ENCODE measurements at places on chromosomes 5 and 9.

DNA sequence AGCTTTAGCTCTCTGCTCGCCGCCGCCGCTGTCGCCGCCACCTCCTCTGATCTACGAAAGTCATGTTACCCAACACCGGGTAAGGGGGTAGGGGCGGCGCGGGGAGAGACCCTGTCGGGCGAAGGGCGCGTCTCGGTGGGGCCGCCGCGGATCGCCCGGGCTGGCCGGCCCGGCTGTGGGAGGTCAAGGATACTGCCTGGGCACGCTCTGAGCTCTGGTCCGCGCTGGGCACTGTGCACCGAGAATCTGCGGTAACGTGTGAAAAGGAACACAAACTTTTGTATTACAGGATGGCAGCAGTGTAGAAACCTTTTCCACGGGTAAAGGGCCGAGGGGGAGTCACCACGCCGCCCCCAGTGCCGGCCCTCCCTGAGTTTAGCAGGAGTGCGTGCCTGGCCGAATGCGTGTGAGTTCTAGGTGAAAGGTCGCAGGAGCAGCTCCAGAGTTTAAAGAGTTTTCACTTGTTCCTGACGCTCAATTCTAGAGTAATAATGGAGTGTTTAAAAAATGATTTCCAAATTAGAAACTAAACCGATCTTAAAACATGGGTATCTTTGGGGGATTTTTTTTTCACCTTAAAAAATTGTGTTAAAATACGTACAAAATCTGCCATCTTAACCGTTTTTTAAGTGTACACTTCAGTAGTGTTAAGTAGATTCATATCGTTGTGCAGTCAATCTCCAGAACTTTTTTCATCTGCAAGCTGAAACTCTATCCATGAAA, at the start of gene HSDL2:
Gene HSDL2 (plus strand): TSS at position 7 of the 723 bp plus-strand sequence. CDS start 56 bp downstream, at position 63.
- H3K4me3 ChIP-seq = peak within 1 kb of the TSS; percentile 100
- H3K4me1 ChIP-seq = peaks cover 38% of the 10 kb centered on the region
- H3K36me3 ChIP-seq = peaks cover 7% of the 10 kb centered on the region
- H3K27ac ChIP-seq = peak within 1 kb of the TSS; percentile 99
- H3K27me3 ChIP-seq = no peaks in the 10 kb centered on the region

- no peaks in the 10 kb centered on the region for H3K27me3 ChIP-seq
- no peaks in the 10 kb centered on the region for H3K4me1 ChIP-seq
- H3K36me3 ChIP-seq = no peaks in the 10 kb centered on the region
These were observed 278.9 kb upstream of the ACTBL2 start for GRCh38 chr5:57761513-57761912.

GRCh38 chr9:36158917-36159316, 10.3 kb upstream of the CCIN start:
- H3K4me3 ChIP-seq = no peak overlapping the region
- DNase-seq = no peak
- peaks cover 13% of the 10 kb centered on the region for H3K4me1 ChIP-seq
- H3K27me3 ChIP-seq = no peaks in the 10 kb centered on the region
- H3K36me3 ChIP-seq = peaks cover 36% of the 10 kb centered on the region

DNA sequence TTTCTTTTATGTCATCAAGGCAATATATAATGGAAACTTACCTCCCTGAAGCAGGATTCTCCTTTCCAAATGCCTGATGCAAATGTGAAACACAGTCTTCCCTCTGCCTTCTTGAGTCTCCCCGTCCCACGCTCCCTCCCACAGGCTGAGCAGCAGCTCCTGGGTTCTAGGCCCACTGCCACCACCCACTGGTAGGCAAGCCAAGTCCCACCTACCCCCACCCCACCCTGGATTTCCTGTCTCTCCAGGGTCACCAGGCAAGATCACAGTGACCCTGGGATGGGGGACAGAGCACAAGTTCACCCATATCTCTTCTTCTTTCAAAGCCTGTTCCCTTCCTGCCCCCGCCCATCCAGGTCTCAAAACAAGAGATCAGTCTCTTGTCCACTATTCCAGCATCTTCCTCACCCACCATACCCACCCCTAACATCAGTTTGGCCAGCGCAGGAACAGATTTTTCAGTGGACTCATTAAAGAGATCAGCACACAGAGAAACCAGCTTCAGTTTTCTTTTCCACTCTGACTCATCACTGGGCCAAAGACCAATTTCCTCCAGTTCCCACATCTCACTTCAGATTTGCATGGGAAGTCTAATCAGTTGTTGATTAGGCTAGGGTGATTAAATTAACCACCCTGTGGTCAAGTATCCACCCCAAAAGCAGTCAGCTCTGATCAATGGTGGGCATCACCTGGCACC, 151.5 kb downstream of the ACTL7B start:
- no peaks in the 10 kb centered on the region for H3K27me3 ChIP-seq
- H3K36me3 ChIP-seq = peaks cover 3% of the 10 kb centered on the region
- no peak overlapping the region for H3K4me3 ChIP-seq
- H3K27ac ChIP-seq = no peak overlapping the region
- DNase-seq = no peak

GRCh38 chr9:133700819-133701320, 37.3 kb downstream of the SARDH start:
- H3K4me3 ChIP-seq = peak overlapping the region; percentile 78
- H3K36me3 ChIP-seq = peaks cover 7% of the 10 kb centered on the region
- H3K27ac ChIP-seq = peak overlapping the region; percentile 87
- H3K27me3 ChIP-seq = peaks cover 5% of the 10 kb centered on the region

- peaks cover 4% of the 10 kb centered on the region for H3K36me3 ChIP-seq
- H3K4me3 ChIP-seq = peak overlapping the region; percentile 60
- H3K27ac ChIP-seq = no peak overlapping the region
These were observed 1.2 kb downstream of the MAP1B start for GRCh38 chr5:72108202-72109061.

DNA sequence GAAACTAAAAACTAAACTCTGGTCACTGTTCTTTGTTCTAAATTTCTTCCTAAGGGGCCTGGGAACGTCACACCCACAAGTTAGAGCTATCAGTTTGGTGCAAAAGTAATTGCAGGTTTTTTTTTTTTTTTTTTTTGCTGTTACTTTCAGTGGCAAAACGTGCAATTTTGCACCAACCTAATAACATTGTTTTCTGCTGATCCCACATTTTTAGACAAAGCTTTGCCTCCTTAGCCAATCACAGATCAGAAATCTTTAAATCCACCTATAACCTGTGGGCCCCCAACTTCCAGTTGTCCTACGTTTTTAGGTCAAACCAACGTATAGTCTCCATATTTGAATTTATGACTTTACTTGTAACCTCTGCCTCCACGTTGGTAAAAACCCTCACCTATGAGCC, 11.1 kb upstream of the MED10 start:
- H3K4me1 ChIP-seq = no peaks in the 10 kb centered on the region
- no peak overlapping the region for H3K4me3 ChIP-seq
- H3K27me3 ChIP-seq = peaks cover 68% of the 10 kb centered on the region
- H3K36me3 ChIP-seq = no peaks in the 10 kb centered on the region
- H3K27ac ChIP-seq = no peak overlapping the region

- H3K4me3 ChIP-seq = no peak overlapping the region
- H3K27ac ChIP-seq = no peak overlapping the region
- no peak for DNase-seq
- H3K27me3 ChIP-seq = peaks cover 30% of the 10 kb centered on the region
- no peaks in the 10 kb centered on the region for H3K36me3 ChIP-seq
- no peaks in the 10 kb centered on the region for H3K4me1 ChIP-seq
These were observed 35.3 kb upstream of the MACIR start for GRCh38 chr5:103223031-103223955.

DNA sequence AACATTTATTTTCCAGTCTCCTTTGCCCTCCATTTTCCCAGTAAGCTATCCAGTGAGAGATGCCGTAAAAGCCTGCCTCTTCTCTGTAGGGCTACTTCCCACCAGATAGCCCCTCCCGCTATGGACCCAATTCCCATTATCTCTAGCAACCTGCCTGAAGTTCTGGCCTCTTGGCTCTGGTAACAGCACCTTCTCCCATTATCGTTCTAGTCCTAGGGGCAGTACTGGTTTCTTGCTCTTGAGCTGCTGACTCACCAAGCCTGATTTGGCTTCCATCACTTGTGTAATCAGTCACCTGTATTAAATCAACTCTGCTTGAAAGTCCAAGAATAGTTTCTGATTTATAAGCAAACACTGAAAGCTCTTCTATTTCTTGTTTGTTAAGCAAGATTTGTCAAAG, 42.8 kb upstream of the PARP8 start:
- H3K27me3 ChIP-seq = no peaks in the 10 kb centered on the region
- no peak overlapping the region for H3K4me3 ChIP-seq
- DNase-seq = no peak
- H3K27ac ChIP-seq = no peak overlapping the region
- H3K4me1 ChIP-seq = peaks cover 20% of the 10 kb centered on the region
- peaks cover 3% of the 10 kb centered on the region for H3K36me3 ChIP-seq

DNA sequence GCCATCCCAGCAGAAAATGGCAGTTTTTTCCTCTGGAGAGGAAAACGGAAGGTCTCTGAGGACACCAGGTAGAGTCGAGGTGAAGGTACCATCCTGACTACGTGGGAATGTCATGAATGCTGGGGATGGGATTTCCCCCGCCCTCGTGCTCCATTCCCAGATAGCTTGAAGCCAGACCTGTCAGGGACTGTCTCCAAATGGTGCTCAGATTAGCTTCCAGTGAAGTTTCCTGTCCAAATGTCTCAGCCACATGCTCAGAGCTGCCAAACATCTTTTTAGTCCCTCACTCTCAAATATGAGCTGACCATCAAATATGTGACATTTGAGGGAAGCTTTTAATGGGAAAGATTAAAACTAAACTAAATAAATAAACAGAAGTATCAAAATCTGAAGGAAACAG, 7.6 kb upstream of the ANKRD34B start:
- DNase-seq = no peak
- no peak overlapping the region for H3K4me3 ChIP-seq
- H3K27ac ChIP-seq = no peak overlapping the region

- H3K36me3 ChIP-seq = no peaks in the 10 kb centered on the region
- H3K4me1 ChIP-seq = no peaks in the 10 kb centered on the region
- no peak overlapping the region for H3K27ac ChIP-seq
- DNase-seq = no peak
These were observed 20.6 kb upstream of the COL5A1 start for GRCh38 chr9:134620751-134621557.

- no peak for DNase-seq
- no peak overlapping the region for H3K27ac ChIP-seq
- no peaks in the 10 kb centered on the region for H3K4me1 ChIP-seq
- H3K36me3 ChIP-seq = no peaks in the 10 kb centered on the region
- peaks cover 11% of the 10 kb centered on the region for H3K27me3 ChIP-seq
- H3K4me3 ChIP-seq = no peak overlapping the region
These were observed 252.9 kb downstream of the MAN2A1 start for GRCh38 chr5:109942646-109943045.

DNA sequence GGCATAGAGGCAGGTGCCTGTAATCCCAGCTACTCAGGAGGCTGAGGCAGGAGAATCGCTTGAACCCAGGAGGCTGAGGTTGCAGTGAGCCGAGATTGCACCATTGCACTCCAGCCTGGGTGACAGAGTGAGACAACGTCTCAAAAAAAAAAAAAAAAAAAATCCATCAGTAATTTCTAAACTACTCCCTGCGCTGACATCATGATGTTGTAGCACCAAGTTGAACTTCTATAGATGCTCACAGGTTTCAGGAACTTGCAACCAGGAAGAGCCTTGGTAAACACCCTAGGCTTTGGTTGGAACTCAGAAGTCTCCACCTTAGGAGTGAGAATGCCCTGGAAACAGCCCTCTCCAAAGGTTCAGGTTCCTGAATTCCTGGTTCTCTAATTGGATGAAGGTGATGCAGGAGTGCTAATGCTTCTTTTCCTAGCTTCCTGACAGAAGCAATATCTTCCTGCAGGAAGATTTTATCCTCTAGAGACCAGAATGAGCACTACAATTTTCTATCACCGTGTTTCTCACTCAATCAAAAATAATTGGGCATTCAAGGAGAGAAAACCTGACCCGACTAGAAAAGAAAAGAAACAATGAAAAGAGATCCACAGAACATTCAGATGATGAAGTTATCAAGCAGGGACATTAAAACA, 469.6 kb downstream of the GADD45G start:
- no peak overlapping the region for H3K4me3 ChIP-seq
- no peak overlapping the region for H3K27ac ChIP-seq
- no peaks in the 10 kb centered on the region for H3K4me1 ChIP-seq
- H3K36me3 ChIP-seq = no peaks in the 10 kb centered on the region

DNA sequence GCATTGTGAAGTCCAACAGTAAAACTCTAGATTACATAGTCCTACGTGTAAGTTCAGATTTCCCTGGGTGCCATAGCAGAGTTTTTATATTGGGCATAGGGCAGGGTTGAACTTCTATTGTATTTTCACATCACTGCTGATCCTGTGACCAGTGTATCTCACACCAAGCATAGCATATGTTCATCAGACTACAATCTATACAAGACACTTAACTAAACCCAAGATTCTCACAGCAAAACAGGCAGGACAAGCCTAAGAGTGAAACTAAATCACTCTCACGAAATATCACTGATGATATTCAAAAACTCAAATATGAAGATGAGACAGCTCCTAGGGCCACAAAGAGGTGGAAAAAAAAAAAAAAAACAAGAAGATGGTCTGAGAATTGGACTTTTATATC, 3.2 kb upstream of the PPP1R2B start:
- H3K4me3 ChIP-seq = no peak overlapping the region
- H3K4me1 ChIP-seq = no peaks in the 10 kb centered on the region

- no peak overlapping the region for H3K4me3 ChIP-seq
- H3K27ac ChIP-seq = no peak overlapping the region
- H3K36me3 ChIP-seq = no peaks in the 10 kb centered on the region
- no peak for DNase-seq
- no peaks in the 10 kb centered on the region for H3K27me3 ChIP-seq
These were observed 1030.5 kb downstream of the TLE4 start for GRCh38 chr9:80602291-80602690.

GRCh38 chr5:176619203-176619568, 9.2 kb upstream of the GPRIN1 start:
- H3K27me3 ChIP-seq = peaks cover 63% of the 10 kb centered on the region
- H3K4me1 ChIP-seq = peaks cover 9% of the 10 kb centered on the region
- no peak overlapping the region for H3K27ac ChIP-seq
- peak overlapping the region; percentile 78 for H3K4me3 ChIP-seq
- peak; percentile 60 for DNase-seq
- H3K36me3 ChIP-seq = peaks cover 3% of the 10 kb centered on the region

- no peak for DNase-seq
- H3K4me3 ChIP-seq = no peak overlapping the region
- no peaks in the 10 kb centered on the region for H3K36me3 ChIP-seq
- H3K27ac ChIP-seq = no peak overlapping the region
These were observed 87.5 kb upstream of the SARDH start for GRCh38 chr9:133825555-133826218.

GRCh38 chr9:73649552-73649951, 497.9 kb downstream of the ANXA1 start:
- H3K27me3 ChIP-seq = no peaks in the 10 kb centered on the region
- H3K36me3 ChIP-seq = no peaks in the 10 kb centered on the region
- no peak for DNase-seq
- no peak overlapping the region for H3K27ac ChIP-seq
